ENCODE measurements at places on chromosomes 1 and 21.

DNA sequence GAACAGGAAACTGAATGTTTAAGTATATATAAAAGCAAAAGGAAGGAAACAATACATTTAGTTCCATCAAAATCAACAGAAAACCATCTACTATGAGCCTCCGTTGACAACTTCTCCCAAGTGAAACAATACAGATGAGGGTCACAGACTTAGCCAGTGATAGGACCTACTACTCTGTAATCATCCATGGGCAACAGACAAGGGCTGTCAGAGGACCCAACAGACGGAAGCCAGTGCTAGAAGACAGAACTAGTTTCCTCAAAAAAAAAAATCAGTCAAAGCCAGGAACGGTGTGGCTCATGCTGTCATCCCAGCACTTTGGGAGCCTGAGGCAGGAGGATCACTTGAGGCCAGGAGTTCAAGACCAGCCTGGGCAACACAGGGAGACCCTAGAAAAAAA is 20.6 kb downstream of the RERE start:
- DNase-seq, result no peak

DNA sequence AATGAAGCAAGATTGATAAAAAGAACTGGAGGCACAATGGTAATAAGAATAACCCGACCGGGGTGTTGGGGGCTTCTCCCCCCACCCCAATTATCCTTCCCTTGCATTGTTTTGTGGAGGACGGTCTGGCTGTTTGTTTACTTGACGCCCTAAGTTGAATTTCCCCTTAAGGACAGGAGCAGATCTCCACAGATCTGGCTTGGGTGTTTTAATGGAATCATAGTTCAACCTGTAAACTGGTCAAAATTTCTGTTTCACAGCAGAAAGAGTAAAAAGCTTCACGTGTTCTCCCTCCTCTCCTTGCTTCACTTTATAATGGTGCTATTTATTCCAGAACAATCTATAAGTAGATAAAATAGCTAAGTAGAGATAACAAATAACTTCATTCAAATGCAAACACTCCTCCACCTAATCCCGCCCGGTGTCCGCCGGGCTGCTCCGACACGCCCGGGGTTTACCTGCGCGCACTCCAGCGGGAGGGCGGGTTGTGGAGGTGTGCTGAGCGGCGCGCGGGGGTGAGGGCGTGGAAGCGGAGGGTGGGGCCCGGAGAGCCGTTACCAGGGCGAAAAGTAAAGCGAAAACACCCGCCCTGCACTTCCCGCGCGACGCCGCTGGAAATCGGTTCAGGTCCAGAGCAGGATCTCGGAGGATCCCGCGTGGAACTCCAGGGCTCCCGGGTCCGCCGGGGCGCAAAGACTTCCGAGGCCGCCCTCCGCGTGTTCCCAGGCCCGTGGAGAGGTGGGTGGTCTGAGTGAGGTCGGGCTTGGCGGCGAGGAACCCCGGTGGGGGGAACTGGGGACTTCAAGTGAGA is 2.0 kb upstream of the ATF3 start:
- DNase-seq, result peak; percentile 47

- no peak for DNase-seq
Observed at GRCh38 chr21:43959231-43960116, 52.6 kb upstream of the TRAPPC10 start.

DNA sequence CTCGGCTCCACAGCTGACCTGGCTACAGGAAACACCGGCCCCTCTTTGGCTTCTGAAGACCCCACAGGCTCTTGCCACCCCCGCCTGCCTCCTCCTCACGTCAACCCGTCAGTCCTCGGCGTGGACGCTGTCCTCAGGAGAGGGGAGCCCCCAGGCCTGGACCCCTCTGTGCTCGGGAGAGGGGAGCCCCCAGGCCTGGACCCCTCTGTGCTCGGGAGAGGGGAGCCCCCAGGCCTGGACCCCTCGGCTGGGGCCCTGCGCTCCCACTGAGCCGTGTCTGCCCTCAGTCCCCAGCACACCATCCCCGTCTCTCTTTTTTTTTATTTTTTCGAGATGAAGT is 26.0 kb upstream of the C1orf159 start:
- DNase-seq, result no peak

- no peak for DNase-seq
Observed at GRCh38 chr21:31455506-31455905, 111.4 kb upstream of the TIAM1 start.

DNA sequence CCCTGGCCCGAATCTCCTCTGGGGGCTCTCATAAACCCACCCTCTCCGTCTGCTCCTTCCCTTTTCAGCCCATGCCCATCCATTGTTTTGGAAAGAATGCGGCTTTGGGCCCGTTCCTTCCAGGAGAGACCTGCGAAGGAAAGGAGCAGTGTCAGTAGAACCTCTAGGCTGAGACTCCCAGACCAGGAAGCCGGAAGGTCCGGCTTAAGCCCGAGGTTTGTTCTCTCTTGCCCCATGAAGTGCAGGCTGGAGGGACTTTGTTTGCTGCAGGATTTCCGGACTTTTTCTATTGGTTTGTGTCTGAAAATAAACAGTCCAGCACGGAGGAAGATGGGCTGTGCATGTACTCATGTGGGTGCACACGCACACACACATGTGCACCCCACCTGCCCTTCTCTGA is 49.8 kb downstream of the ELK4 start:
- no peak for DNase-seq

DNA sequence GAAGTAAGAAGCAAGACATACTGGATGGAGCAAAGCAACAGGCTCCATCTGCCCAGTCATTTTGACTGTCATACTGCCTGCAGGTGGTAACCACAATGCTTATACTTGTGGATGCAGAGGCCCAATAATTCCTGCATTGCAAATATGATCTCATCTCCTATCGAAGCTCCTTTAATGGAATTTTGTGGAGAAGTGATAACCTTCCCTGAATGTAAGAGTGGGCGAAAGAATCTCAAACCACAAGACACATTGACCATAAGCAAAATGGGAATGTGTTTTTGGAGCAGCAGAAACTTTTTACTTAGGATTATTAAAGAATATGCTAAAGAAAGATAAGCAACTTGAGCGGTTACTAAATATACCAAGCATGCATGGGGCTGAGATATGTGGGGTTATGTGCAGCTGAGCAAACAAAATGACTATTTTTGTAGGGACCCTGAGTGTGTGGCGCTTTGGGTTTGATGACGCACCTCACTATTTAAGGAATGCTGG is 77.4 kb upstream of the BACH1 start:
- no peak for DNase-seq

DNA sequence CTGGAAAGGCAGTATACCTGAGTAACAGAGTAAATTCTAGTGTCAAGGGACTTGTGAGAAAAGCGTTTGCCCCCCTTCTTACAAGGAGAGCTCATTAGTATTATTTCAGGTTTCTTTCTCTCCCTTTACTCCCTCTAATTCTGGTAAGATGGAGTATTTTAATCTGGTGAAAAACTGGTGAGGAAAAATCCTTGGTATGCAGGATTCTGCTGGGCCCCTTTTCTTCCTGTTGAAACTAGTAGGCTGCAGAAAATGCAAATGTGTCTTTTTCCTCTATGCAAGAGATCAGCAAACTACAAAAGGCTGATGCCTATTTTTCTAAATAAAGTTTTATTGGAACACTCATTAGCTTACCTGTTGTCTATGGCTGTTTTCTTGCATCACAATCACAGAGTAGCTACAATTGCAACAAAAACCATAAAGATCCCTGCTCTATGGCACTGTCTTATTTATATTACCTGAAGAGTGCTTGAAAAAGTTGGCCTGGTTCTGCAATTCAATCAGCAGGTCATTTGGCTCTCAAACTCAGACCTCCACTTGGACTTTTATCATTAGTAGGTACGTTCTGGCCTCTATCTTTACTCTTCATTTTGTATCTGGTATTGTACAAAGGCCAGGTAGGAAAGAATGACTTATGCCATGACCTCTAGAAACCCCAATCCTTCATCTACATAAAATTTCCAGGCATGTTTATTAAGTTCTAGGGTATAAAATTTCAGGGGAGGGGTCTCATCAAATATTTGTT is 109.6 kb downstream of the AKT3 start:
- DNase-seq, result no peak

GRCh38 chr1:3407021-3407420 is 47.4 kb upstream of the ARHGEF16 start:
- no peak for DNase-seq

- DNase-seq, result no peak
Observed at GRCh38 chr1:114509596-114510273, 1.3 kb downstream of the TRIM33 start.

- DNase-seq, result no peak
Observed at GRCh38 chr1:53291574-53291973, 36.3 kb downstream of the LRP8 start.

DNA sequence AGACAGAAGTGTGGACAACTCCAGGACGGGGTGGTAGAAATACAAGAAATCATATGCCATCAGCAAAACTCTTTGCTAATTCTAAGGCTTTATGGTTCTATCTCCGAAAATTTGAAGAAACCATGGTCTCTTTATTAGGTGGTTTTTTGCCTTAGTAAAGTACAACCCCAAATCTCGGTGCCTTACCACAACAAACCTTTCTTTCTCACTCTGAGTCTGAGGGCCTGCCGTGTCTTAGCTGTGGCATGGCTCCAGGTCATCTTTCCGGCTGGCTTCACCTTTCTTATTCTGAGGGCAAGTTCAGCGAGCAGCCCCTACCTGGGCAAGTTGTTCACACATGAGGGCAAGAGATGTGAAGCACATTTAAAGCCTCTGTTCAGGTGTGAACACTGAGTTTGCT is 280.6 kb downstream of the TTLL7 start:
- no peak for DNase-seq

DNA sequence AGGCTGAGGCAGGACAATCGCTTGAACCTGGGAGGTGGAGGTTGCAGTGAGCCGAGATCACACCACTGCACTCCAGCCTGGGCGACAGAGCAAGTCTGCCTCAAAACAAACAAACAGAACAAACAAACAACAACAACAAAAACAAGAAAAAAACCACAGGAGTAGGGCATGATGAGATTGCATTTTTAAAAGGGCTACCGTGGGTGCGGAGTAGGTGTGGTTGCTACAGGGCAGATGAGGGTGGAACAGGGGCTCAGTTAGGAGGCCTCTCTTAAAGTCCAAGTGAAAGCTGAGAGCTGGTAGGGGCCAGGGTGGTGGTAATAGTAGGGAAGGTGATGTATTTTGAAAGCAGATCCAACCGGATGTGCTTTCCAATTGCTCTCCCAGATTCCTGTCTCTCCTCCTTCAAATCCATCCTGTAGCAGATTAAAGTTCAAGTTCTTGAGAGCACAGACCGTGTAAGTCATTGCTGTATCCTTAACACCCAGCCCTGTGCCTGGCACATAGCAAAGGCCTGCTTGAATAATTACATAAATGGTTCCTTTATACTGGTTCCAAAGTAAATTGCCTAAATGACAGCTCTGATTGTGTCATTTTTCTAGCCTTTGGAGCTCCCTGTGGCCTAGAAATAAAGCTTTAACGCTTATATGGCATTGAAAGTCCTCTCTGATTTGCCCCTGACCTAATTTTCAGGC is 4.2 kb upstream of the LINGO4 start:
- no peak for DNase-seq

DNA sequence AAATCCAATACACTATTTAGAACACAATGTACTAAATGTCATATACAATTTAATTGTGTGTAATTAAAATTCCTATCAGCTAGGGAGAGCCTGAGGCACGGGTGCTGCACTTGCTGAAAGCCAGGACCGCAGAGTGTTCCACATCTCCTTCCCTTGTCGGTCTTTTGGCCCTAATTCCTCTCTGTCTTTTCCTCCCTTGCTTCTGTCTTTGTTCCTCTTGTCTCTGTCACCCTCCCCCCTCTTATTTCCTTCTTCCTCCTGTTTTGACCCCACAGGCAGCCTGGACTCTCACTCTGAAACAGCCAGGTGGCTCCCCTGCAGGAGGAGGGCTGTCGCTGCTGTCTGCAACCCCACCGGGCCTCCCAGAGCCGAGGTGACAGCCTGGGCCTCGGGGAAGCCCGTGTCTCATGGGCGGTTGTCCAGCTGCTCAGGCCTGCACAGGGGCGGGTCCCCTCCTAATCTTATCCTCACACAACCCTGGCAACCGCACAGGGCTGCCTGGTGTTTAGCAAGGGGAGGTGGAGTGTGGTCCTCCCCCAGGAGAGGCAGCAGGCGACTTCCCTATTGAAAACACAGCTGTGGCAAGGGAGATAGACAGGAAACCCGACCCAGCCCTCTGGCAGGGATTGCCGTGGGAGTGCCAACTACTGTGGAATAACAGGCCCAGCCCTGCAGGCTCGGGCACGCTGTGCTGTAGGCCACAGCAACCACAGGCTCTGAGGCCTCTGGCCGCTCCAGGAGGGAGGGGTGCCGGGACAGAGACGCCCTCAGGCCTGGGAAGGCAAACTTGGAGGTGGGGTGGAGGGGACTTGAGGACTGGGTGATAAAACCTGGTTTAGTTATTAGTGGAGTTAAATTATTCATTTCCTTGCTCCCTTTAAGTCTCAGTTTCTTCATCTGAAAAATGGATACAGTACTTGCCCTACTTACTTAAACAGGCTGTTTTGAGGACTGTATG is 68.8 kb upstream of the WDR26 start:
- peak; percentile 89 for DNase-seq

DNA sequence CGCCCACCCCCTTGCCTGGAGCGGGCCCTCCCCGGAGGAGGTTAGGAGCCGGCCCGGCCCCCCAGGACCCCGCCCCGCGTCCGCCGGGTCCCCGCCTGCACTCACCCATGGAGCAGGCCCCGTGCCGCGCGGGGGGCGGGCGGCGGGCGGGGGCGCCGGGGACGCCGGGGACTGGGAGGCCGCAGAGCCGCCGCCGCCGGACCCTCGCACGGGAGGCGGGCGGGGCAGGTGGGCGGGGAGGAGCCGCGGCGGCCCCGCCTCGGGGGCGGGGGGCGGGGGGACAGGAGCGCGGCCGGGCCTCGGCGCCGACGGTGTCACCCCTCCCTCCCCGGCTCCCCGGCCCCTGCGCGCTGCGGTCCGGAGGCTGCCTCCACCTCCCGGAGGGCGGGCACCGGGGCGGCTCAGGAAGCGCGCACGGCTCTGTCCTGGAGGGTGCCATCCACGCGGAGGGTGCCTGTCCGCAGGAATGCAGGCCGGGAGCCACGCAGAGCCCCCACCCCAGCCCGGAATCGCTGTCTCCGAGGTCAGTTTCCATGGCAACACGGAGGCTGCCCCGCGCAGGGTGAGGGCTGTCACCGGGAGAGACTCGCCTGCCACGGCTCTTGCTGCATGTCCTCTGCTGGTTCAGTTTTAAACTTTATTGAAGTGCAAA is 5.9 kb upstream of the PLEKHG5 start:
- DNase-seq, result peak; percentile 92

DNA sequence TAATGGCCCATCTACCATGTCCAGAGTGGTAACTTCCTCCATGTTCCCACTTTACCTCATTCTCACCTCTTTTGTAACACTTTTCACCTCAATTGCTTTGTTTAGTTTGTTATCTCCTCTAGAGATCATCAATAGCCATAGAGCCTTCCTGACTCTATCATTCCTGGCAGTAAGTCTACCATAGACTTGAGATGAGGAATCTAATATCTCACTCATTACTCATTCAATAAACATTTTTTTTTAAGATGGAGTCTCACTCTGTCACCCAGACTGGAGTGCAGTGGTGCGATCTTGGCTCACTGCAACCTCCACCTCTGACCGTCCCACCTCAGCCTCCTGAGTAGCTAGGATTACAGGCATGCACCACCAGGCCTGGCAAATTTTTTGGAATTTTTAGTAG is 7.1 kb downstream of the NMNAT2 start:
- no peak for DNase-seq
